MM.1S (cell line): ENCODE measurements at places on chromosomes 13 and 19.

GRCh38 chr19:36423925-36424324 is 5.5 kb upstream of the ZFP82 start:
- no peak for DNase-seq

DNA sequence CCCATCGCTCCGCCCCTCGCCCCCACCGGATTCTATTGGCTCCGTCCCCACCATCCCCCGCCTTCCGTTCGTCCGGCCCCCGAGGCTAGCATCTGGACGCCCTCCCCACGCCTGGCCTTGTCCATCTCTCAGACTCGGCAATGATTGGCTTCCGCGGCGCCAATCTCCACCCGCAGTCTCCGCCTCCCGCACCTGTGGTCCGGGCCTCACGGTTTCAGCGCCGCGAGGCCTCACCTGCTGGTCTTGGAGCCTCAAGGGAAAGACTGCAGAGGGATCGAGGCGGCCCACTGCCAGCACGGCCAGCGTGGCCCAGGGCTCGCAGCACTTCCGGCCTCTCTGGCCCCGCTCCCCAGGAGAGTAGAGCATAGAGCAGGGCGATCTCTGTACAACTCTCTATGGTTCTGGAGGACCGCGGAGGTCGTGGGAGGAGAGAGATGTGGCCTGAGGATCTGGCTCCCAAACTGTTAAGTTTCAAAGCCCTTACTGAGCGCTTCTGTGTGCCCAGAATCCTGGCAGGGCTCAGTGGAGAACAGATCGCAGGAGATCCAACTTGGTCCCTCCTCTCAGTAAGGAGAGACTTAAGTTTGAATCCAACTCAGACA is at the start of gene ERCC1:
Gene ERCC1 (minus strand): TSS at position 329 of the 602 bp plus-strand sequence. CDS start 543 bp downstream, outside the sequence.
- DNase-seq: peak; percentile 98

DNA sequence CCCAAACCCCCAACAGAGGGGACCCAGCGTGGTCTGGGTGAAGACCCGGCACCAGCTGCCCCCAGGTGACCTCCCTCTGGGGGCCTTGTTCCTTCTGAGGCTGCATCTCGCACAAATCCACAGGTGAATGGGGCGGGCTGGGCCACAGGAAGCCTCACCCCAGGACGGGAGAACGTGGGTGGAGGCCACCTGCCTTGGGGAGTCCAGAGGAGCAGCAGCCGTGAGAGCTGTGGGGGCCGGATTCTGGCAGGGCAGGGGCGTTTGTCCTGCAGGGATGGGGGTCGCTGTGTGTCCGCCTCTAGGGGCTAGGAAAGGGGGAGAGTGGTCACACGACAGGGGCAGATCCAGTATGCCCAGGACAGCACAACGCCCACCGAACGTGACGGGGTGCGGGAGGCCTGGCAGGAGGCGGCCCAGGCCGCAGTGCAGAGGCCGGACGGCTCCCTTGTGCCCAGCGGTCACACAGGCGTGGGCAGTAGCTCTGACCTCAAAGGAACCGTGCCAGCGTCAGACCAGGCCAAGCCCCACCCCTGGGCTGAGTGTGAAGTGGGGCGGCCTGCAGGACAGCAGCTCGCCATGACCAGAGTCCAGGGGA is 6.7 kb downstream of the POLR2E start:
- no peak for DNase-seq

DNA sequence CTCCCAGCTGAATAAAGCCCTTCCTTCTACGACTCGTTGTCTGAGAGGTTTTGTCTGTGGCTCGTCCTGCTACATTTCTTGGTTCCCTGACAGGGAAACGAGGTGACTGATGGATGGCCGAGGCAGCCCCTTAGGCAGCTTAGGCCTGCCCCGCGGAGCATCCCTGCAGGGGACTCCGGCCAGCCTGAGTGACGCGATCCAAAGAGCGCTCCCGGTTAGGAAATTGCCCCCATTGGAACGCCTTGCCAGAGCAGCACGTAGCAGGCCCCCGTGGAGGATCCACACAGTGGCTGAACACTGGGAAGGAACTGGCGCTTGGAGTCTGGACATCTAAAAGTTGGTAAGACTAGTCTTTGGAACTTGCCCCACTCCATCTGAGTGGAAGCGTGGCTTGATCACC is 296.8 kb upstream of the SGCG start:
- DNase-seq: no peak

- no peak for DNase-seq
These were observed 190.5 kb upstream of the SOX21 start for GRCh38 chr13:94902722-94903407.

DNA sequence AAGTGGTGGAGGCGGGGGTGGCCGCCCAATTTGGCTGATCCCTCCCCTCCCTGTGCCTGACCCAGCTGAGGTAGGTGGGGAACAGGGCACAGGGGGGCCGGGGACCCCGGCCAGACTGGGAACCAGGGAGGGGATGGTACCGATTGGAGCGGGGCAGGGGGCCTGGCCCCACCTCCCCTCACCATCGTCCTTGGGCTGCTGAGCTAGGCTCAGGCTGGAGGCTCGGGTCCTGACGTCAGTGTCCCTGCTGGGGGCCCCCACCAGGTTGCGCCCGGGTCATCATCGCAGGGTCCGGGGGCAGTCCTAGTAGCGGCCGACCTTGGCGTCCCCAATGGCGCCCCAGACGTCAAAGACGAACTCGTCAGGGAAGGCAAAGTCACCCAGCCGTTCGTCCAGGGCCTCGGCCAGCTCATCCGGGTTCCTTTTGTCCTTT is 3.0 kb upstream of the PTGER1 start:
- DNase-seq: no peak

DNA sequence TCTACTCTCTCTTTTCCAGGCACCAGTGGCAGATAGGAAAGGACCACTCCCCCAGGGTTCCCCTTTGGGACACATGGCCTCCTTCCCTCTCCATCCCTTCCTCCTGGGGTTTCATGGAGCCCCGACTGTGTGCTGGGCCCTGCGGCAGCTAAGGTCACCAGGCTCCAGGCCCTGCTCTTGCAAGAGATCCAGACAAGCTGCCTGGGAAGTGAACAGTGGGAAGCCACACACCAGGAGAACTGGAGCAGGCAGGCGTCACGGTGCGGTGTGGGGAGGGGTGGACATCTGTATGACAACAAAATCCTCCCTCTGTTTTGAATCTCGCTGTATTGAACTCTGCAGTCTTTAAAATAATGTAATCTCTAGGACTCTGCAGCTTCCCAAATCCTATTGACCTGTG is 330.1 kb downstream of the UQCRFS1 start:
- DNase-seq: no peak

DNA sequence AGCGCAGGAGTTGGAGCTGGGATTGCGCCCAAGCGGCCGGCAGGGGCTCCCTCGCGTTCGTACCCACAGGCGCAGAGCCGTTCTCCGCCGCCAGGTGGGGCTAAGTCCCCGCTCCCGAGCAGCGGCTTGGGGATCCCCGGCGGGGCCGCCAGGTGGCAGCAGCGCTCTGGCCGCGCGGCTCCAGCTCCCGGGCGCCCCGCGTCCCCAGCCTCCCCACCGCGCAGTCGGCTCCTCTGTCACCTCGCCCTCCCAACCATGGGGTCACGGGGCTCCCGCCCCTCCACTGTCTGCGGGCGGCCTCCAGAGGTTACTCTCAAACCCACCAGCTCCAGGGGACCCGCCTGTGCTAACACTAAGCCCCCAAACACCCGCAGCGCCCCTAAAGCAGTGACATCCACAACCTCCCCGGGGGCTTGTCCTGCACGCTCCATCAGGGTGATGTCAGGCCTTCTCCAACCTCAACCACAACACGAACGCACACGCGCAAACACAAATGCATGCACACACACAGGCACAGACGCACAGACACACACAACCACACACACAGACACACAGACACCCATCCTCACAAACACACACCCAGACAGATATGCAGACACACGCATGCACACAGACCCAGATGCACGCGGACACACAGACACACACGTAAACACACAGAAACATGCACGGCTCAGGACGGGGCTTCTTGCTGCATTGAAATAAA is 18.4 kb upstream of the KCTD15 start:
- DNase-seq: peak; percentile 84

- no peak for DNase-seq
These were observed 437.6 kb downstream of the HS6ST3 start for GRCh38 chr13:96527497-96527896.

DNA sequence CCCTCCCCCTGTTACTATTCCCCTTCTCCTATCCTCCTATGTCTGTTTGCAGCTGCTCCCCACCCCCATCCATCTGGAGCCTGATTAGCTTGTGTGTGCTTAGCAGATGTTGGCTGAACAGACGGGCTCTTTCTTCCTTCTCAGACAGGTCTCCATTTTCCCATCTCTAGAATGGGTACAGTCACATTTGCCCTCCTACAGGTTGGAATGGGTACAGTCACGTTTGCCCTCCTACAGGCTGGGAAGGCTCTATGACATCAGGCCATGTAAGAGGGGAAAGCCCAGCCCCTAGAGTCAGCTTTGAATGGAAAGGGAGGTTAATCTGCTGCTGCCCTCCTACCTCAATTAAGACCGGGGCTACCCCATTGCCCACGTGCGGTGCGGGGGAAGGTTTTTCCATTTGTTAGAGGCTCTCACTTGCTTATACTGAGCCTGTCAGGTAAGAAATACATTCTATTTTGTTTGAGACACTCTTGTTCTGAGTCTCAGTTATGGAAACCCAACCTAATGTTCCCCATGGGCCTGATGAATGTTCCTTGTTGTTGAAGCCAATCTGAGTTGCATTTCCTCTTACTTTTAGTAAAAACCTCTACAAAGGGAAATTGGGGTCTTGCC is 2.2 kb upstream of the CLEC17A start:
- DNase-seq: no peak

GRCh38 chr13:84445776-84446175 is 563.5 kb upstream of the SLITRK1 start:
- DNase-seq: no peak

- DNase-seq: no peak
These were observed 759.2 kb upstream of the SLITRK1 start for GRCh38 chr13:84641491-84641890.

GRCh38 chr19:38721979-38722773 is 22.1 kb downstream of the CAPN12 start:
- no peak for DNase-seq

- no peak for DNase-seq
These were observed 4.0 kb upstream of the NWD1 start for GRCh38 chr19:16715611-16716010.

DNA sequence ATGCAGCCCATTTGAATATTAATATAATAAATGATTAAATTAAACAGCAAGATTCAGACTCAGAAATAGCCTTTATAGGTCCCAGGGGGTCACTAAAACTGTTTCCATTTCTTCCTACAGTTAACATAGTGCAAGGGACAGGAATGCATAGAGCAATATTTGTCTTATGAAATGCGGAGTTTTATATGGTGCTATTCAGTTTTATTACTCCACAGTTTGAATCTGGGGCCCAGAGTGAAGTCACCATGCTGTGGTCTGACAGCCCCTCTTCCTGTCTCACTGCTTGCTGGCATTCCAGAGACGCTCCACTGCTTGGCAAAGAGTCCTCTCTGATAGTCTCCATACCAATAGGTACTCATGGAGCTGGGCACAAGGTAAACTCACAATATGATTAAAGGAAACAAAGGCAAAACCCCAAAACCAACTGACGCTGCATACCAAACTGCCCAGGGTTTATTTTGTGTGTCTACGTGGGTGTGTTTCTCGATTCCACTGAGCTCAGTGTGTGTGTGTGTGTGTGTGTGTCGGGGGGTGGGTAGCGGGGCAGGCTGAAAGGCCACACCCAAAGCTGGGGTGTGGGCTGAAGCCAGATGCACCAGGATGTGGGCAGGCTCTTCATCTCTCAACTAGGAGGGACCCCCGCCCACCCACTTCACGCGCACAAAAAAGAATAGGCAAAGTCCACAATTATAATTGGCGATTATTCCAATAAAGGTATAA is 277.9 kb downstream of the TSHZ3 start:
- DNase-seq: no peak

- no peak for DNase-seq
These were observed 608 bp downstream of the MYADM start for GRCh38 chr19:53868091-53868891.

DNA sequence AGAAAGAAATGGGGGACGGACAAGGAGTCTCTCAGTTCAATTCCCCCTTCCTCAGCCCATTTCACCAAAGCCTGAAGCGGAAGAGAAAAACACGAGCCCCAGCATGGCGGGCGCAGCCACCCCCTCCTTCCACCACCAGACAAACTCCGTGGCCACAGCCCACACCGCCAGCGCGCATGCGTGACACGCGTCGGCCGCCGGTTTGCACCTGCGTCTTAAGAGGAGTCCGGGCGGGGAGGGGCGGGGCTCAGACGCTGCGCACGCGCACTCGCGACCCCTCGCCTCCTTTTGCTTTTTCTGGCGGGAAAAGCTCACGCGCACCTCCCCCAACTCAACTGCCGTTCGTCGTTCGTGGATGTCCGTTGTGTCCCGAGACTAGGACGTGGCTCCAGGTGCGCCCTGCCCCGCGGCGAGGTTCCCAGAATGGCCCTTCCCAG is at the start of gene KASH5:
Gene KASH5 (plus strand): TSS at position 314 of the 437 bp plus-strand sequence. CDS start 2,635 bp downstream, outside the sequence.
- DNase-seq: peak; percentile 89

DNA sequence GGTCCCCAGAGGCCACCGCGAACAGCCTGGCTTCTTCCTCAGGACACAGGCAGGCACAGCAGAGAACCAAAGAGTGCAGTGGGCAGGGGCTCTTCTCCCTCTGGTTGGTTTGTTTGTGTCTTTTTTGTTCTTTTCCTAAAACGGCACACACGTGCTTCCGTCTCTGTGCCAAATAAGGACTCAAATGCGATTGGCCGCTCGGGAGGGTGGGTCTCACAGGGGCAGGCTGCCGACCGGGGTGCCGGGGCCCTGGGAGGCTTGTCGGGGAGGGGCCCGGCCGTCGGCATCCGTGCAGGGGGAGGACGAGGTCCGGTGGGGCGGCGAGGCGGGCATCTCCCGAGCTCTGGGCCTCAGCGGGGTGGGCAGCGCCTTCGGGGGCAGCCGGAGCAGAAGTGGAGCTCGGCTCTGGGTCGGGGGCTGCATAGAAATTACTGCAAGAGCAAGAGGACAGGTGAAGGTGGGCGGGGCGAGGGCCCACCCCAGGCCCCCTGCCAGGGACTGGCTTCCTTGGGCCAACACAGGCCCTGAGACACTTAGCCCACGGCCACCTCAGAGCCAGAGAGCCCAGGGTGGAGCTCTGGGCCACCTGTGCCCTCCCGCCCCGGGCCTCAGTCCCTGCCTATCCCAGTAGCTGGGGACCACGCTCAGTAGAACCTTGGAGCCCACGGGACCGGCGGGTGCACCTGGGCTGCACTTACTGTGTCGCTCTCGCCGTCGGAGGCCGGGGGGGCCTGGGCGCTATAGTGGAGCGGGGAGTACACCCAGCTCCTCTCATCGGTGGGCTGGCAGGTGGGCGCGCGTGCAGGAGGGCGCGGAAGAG is 6.4 kb upstream of the CACTIN start:
- no peak for DNase-seq

GRCh38 chr19:19538061-19538784 is at the start of gene CILP2:
Gene CILP2, plus strand, starts transcription at chr19:19538265. Its CDS starts 85 bp downstream, at chr19:19538350.
- no peak for DNase-seq

- peak; percentile 29 for DNase-seq
These were observed 66.9 kb downstream of the NHLRC3 start for GRCh38 chr13:39105110-39105509.
